Stimulated activated CD4-positive, alpha-beta T cell treated with anti-CD3 and anti-CD28 coated beads, Interleukin-4, amount 100 ng/mL, for 24 hours (primary cell): ENCODE measurements at places on chromosomes 13 and 19.

DNA sequence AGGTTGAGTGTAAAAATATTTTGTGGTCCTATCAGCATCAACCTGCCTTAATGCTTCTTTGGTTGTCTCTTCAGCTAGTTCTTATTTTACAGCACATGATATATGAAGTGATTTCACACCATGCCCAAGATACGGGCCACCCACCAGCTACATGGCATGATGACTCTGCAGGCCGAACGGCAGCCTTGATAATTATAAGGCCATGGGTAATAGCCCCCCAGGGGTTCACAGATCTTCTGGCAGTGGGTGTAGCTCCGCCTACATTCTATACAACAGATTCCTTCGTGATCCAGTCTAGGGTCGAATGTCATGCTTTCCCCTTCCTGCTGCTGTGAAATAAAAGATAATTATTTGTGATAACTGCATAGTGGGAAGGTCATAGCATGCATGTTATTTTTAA, 36.1 kb downstream of the CNMD start:
- DNase-seq = no peak

GRCh38 chr13:88248393-88248792, 577.2 kb downstream of the SLITRK5 start:
- no peak for DNase-seq

- DNase-seq = no peak
Observed at GRCh38 chr13:36129539-36129938, 1.6 kb downstream of the DCLK1 start.

GRCh38 chr13:75739244-75739868, 103.2 kb downstream of the LMO7 start:
- no peak for DNase-seq

GRCh38 chr19:13150931-13151604, 857 bp downstream of the IER2 start:
- DNase-seq = peak; percentile 27

GRCh38 chr19:37007587-37008220, 70.5 kb upstream of the ZNF420 start:
- DNase-seq = peak; percentile 36

DNA sequence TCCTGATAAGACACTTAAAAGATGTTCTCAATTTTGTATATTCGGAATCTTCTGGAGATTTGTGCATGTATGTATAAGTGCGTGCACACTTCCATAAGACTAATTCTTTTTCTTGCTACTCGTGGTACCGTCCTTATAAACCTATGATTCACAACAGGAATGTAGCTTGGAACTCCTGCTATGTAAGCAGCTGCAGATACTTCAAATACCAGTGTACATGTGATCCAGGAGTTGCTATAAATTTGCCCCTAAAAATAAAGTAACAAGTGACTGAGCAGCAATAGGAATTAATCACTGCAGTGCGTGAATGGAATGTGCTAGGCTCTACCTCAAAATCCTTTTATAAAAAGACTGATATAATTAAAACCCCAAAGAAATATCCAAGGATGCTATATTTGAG, 214.9 kb downstream of the KLF5 start:
- DNase-seq = no peak

DNA sequence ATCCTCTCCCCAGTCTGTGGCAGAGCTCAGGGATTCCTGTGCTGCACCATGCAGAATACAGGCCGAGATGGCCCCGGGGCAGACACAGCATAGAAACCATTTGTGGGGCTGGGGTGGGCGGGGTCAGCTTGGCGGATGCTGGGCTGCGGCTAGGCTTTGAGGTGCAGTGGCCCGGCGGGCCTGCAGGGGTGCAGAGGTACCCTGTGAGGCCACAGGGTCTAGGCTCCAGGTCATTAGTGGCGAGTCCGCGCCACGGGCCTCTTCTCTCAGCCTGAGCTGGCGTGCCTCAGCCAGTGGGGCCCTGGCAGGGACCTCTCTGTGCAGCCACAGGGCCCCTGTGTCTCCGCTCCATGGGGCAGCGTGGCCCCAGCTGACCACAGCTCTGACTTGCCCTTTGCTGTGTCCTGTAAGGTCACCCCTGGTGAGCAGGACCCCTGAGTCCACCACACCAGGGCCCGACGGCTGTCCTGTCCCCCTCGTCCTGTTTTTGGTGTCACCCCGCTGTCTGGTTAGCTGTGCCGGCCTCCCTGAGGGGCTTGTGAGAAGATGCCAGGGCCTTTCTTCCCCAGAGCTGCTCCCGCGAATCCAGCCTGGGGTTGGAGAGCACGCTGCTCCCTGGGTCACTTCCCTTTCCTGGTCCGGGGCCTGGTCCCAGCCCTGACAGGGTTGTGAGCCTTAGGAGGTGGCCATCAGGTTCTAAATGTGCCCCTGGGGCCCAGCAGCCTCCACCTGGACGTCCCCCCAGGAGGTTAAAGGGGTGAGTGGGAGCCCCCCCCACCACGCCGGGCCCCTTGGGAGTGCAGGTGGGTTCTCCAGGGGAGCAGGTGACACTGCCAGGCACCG, 12.1 kb downstream of the KDM4B start:
- no peak for DNase-seq
